ENCODE measurements at places on chromosomes 7 and 10. TPM values are rescaled to one million over a fixed set of nuclear protein-coding genes. Genes with fewer than 3 reads are reported as not detected.

GRCh38 chr7:50481867-50482266, 31.7 kb upstream of the FIGNL1 start:
- no peak overlapping the region for H3K4me3 ChIP-seq
- H3K27me3 ChIP-seq = no peaks in the 10 kb centered on the region
- H3K27ac ChIP-seq = no peak overlapping the region
- no peak for DNase-seq

GRCh38 chr7:105825371-105825770, 51.0 kb downstream of the ATXN7L1 start:
- H3K4me3 ChIP-seq = no peak overlapping the region
- H3K27ac ChIP-seq = no peak overlapping the region
- peaks cover 3% of the 10 kb centered on the region for H3K4me1 ChIP-seq
- no peaks in the 10 kb centered on the region for H3K36me3 ChIP-seq
- H3K27me3 ChIP-seq = no peaks in the 10 kb centered on the region
- no peak for DNase-seq

GRCh38 chr10:93514521-93514920, 18.1 kb downstream of the CEP55 start:
- no peak overlapping the region for H3K4me3 ChIP-seq
- no peaks in the 10 kb centered on the region for H3K4me1 ChIP-seq
- no peaks in the 10 kb centered on the region for H3K27me3 ChIP-seq
- H3K36me3 ChIP-seq = no peaks in the 10 kb centered on the region
- no peak overlapping the region for H3K27ac ChIP-seq

PPP1R3A gene
- 0.05 TPM for total RNA-seq

- no peaks in the 10 kb centered on the region for H3K36me3 ChIP-seq
- no peak overlapping the region for H3K27ac ChIP-seq
- peaks cover 13% of the 10 kb centered on the region for H3K4me1 ChIP-seq
- no peaks in the 10 kb centered on the region for H3K27me3 ChIP-seq
These were observed 75.5 kb upstream of the CXCL12 start for GRCh38 chr10:44460416-44460815.

PBLD gene
- 4.7 TPM for total RNA-seq

DNA sequence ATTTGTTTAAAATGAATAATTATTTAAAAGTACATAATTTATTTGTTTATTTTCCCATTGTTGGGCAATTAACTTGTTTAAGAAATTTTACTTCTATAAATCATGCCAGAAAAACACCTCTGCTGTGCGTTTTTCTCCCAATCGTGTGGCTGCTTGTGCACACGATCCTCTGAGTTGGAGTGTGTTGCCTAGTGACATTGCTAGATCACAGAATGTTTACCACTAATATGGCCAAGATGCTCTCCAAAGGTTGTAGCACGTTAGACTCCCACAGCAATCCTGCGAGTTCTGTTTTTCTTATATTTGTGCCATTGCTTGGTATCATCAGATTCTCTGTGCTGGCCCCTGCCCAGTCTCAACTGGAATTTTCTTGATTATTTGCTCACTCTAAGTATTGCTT, 207.1 kb upstream of the ADCY1 start:
- H3K4me3 ChIP-seq = no peak overlapping the region
- no peak overlapping the region for H3K27ac ChIP-seq
- DNase-seq = no peak
- no peaks in the 10 kb centered on the region for H3K4me1 ChIP-seq
- H3K27me3 ChIP-seq = no peaks in the 10 kb centered on the region

GRCh38 chr7:137862358-137862757, 15.6 kb upstream of the DGKI start:
- H3K4me1 ChIP-seq = no peaks in the 10 kb centered on the region
- H3K36me3 ChIP-seq = no peaks in the 10 kb centered on the region
- no peak overlapping the region for H3K4me3 ChIP-seq
- H3K27me3 ChIP-seq = no peaks in the 10 kb centered on the region

LAMB4 gene
- total RNA-seq = not detected

- H3K27me3 ChIP-seq = no peaks in the 10 kb centered on the region
- no peaks in the 10 kb centered on the region for H3K36me3 ChIP-seq
- no peak overlapping the region for H3K27ac ChIP-seq
- no peaks in the 10 kb centered on the region for H3K4me1 ChIP-seq
- H3K4me3 ChIP-seq = no peak overlapping the region
These were observed 30.6 kb downstream of the SEC61G start for GRCh38 chr7:54728411-54728810.

SLC35G1 gene
- total RNA-seq = 11.1 TPM

- H3K36me3 ChIP-seq = no peaks in the 10 kb centered on the region
- H3K4me1 ChIP-seq = no peaks in the 10 kb centered on the region
- H3K4me3 ChIP-seq = no peak overlapping the region
- H3K27ac ChIP-seq = no peak overlapping the region
- no peaks in the 10 kb centered on the region for H3K27me3 ChIP-seq
These were observed 27.1 kb downstream of the COPG2 start for GRCh38 chr7:130641497-130641896.

DNA sequence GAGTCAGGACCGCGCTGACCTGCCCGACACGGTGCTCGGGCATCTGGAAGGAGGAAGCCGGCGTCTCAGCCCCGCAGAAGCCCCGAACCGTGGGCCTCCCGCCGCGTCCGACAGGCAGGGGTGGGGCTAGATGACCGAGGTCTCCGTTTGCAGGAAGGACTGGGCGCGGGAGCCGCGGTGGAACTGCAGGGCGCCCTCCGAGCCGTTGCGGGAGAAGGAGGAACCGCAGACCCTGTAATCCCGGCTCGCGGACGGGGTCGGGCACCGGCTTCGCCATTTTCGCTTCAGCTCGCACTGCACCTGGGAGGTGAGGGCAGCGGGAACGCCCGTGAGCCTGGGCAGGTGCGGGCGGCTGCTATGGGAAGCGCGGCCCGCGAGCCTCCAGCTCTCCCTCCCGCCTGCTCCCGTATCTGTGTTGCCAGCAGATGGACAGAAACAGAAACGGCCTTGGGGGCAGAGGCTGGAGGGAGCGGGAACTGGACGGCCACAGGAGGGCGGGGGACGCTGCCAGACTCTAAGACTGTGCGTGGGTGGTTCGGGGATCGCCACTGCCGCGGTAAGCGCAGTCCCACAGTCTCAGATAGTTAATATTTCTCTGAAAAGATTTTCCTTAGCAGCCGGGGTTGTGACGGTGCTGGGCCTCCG, 114.1 kb downstream of the VIPR2 start:
- peak overlapping the region; percentile 41 for H3K4me3 ChIP-seq
- peak overlapping the region; percentile 68 for H3K27ac ChIP-seq
- peaks cover 11% of the 10 kb centered on the region for H3K4me1 ChIP-seq
- peak; percentile 85 for DNase-seq

- peaks cover 2% of the 10 kb centered on the region for H3K4me1 ChIP-seq
- no peaks in the 10 kb centered on the region for H3K27me3 ChIP-seq
- DNase-seq = no peak
- no peak overlapping the region for H3K27ac ChIP-seq
- no peaks in the 10 kb centered on the region for H3K36me3 ChIP-seq
These were observed 31.4 kb downstream of the ANK3 start for GRCh38 chr10:60358282-60358681.

CHAT gene
- total RNA-seq = not detected

FUOM gene
- 17.1 TPM for total RNA-seq

GRCh38 chr10:96252730-96253129, 18.6 kb downstream of the BLNK start:
- no peak overlapping the region for H3K27ac ChIP-seq
- H3K27me3 ChIP-seq = no peaks in the 10 kb centered on the region
- no peak overlapping the region for H3K4me3 ChIP-seq
- H3K36me3 ChIP-seq = no peaks in the 10 kb centered on the region
- no peak for DNase-seq

DNA sequence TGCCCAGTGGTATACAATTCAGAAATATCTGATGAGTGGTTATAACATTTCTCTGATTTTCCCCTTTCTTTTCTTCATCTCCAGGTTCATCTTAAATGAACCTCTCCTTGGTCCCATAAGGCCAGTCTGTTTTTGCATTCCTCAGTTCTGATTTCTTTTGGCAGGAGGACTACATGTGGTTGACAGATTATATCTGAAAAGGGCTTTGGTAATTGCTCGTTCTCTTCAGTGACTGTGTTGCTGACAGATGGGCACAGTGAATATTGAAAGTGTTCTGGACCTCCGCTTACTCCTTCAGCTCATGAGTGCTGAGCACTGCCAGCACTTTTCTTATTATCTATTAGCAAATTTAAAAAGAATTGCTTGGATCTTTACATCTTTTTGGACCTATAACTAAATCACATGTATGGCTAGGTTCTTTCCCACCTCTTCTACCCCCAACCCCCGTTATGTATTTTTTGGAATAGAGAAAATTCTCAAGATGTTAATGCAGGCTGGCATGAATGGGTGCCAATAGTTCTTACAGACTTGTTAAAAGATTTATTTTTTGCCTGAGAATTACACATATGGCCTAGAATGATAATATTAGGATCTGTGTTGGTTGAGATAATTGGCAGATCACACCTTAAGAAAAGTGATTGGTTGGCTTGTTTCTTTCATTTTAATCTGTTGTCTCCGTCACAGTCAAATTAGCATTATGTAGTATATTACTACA, 323.0 kb downstream of the EXOC4 start:
- no peak for DNase-seq
- no peak overlapping the region for H3K4me3 ChIP-seq
- H3K36me3 ChIP-seq = no peaks in the 10 kb centered on the region
- no peak overlapping the region for H3K27ac ChIP-seq
- no peaks in the 10 kb centered on the region for H3K27me3 ChIP-seq
- no peaks in the 10 kb centered on the region for H3K4me1 ChIP-seq

GNG11 gene
- total RNA-seq = 64.1 TPM

HOXA6 gene
- total RNA-seq = 0.32 TPM

GRCh38 chr7:82129091-82129490, 314.5 kb downstream of the CACNA2D1 start:
- no peak overlapping the region for H3K27ac ChIP-seq
- no peaks in the 10 kb centered on the region for H3K4me1 ChIP-seq
- H3K36me3 ChIP-seq = no peaks in the 10 kb centered on the region

SYT15B gene
- 3.8 TPM for total RNA-seq

Data from ovary (tissue), 10 donors.